Melanocyte of skin (primary cell): ENCODE measurements at places on chromosomes 12 and 14. TPM values are rescaled to one million over a fixed set of nuclear protein-coding genes. Genes with fewer than 3 reads are reported as not detected.

Gene CFAP54
- total RNA-seq: 0.15 and 0.33 TPM in 2 replicates

Gene CLEC4C
- not detected in 2 replicates for total RNA-seq

Gene ASPG
- not detected in 2 replicates for total RNA-seq

Gene TTC6
- not detected in 2 replicates for total RNA-seq

Gene HOXC5
- not detected in 2 replicates for total RNA-seq

Gene GALNT9
- total RNA-seq: not detected in 2 replicates
